Nephron progenitor cell (in vitro differentiated cells): ENCODE measurements at places on chromosomes 7 and 10.

DNA sequence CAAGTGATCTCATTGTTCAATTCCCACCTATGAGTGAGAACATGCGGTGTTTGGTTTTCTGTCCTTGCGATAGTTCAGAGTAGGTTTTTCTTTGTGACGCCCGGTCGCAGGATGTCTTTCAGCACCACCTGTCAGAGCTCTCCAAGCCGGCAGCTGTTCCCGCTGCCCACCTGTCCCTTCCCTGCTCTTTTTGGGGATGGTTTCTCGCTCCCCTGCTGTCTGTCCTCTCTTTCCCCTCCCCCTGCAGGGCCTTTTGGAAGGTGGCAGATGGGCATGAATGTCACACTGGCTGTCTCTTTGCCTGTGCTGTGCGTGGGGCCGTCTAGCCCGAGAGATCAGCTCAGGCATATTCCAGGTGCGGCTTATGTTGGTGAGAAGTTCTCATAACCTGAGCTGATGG is 137.0 kb downstream of the GRK5 start:
- DNase-seq = no peak

DNA sequence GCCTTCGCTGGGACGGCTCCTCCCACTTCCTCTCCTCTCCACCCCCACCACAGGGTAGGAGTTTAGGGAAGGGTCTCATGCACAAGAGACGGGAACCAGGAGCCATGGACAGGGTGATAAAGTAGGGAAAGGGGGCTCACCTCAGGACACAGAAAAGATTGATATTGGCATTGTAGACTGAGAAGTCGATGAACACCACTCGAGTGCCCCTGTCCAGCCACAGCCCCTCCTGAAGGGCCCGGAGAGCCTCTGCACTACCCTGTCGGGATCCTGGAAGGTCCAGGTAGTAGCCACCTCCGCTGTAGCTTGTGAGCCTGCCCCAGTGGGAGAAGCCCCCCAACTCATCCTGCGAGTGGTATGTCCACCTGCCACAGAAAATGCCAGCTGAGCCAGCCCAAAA is 10.8 kb upstream of the BLOC1S2 start:
- DNase-seq = no peak

GRCh38 chr7:2684501-2684900 is 3.5 kb upstream of the AMZ1 start:
- no peak for DNase-seq

DNA sequence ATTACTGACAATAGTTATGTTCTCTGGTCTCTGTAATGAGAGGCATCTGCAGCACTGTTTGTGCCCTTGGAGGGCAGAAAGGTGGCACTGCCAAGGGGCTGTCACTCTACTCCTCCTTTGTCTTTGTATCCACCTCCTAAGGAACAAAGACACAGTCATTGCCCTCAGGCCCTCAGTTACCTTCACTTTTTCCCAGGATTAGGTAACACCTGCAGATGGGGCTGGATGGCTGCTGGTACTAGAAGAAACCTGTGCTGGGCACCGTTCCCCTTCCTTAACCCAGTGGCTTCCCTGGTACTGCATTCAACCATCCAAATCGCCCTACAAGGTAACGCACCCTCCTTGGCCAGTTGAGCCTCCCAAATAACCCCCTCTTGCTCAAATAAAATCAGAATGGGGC is 246.9 kb upstream of the NEBL start:
- DNase-seq = no peak

DNA sequence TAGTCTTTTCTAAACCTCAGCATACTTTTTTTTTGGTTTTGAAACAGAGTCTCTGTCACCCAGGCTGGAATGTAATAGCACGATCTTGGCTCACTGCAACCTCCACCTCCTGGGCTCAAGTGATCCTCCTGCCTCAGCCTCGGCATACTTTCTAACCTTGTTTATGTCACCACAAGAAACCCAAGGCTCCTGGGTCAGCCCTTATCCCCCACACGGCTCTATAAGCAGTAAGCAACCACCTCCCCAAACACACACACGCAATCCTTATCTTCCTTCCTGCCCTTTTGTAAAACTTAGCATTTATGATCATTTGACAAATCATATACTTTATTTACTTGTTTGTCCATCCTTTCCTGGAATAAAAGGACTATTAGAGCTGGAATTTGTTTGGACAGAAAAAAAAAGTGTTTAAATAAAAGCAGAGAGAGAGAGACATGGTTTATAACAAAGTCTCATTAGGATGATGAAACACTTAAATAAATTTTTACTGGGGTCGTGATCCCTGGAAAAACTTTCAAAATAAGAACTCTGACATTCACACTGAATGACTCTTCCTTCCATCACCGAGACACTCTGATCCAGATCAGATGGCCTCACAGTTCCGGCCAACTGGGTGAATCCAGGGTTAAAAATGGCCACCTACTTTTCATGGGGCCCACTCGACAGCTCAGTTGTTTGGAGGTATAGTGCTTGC is 72.7 kb upstream of the PIK3CG start:
- DNase-seq = no peak

DNA sequence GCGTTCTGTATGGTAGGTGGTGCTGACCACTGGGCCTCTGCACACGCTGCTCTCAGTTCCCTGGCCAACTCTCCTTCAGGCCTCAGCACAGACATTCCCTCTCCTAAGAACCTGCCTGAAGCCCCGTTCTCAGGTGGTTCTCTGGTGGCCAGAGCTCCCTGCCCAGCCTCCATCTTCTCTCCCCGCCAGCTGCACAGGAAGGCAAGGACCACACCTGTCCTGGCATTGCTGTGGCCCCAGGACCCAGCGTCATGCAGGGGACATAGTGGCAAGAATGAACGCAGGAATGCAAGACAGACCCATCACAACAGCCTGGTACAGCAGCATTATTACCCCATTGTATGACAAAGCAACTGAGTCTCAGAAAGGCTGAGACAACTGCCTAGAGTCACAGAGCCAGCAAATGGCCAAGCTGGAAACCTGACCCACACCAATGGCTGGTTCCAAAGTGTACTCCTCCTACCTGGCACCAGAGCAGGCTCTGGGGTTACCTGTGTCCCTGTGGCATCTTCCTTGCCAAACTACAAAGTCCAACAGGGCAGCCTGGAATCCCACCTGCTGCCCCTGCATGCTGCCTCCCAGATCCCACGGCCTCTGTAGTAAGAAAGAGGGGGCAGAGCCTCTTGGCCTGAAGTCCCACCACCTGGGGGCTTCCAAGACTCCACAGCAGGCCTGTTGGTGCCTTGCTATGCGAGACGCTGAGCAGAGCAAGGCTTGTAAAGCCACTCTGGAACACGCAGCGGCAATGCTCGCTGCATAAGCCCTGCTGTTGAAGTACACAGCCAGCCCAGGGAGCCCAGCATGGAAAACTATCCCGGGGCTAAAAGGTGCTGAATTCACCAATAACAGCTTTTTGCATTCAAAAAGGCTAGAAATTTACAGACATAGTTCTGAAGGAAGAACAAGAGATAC is 73.3 kb downstream of the CHST15 start:
- DNase-seq = no peak

DNA sequence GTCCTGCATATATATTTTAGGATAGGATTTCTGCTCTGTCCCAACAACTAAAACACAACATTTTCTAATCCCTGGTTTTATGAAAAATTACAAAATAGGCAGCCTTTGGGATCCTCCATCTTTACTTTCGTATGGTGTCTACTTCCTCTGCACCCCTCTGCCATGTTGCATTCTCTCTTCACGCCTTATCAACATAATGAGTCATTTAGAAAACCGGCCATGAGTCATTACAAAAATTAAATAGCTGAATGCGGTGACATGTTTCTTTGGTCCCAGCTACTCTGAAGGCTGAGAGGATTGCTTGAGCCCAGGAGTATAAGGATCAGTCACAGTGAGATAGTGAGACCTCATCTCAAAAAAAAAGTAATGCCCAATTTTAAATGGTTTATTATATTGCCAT is 148.1 kb upstream of the CELF2 start:
- DNase-seq = no peak

DNA sequence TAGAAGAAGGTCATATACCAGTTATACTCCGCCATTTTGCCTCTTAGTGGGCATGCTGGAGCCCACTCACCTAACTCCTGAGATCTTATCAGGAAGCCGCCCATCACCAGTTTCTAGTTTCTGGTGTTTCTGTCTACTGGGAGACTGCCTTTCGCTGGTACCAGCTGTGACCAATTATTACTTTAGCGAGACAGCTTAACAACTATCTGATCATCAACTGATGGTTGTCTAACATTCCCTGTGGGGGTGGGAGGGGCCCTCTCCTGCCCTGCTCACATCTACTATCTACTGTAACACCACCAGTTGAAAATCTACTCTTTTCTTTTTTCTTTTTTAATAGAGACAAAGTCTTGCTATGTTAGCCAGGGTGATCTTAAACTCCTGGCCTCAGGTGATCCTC is 46.2 kb upstream of the C10orf67 start:
- no peak for DNase-seq

GRCh38 chr10:99551158-99551557 is 18.4 kb downstream of the NKX2-3 start:
- no peak for DNase-seq

- no peak for DNase-seq
Measured at GRCh38 chr10:109877546-109877945, 45.8 kb downstream of the XPNPEP1 start.

GRCh38 chr7:32506266-32507054 is 11.2 kb downstream of the AVL9 start:
- no peak for DNase-seq
